Activated CD4-positive, alpha-beta memory T cell treated with anti-CD3 and anti-CD28 coated beads for 36 hours (primary cell): ENCODE measurements at places on chromosomes 6 and 20.

GRCh38 chr6:37027811-37028469 lies 22.5 kb downstream of the FGD2 start:
- no peak for DNase-seq

GRCh38 chr20:59143326-59143725 lies 20.3 kb upstream of the ZNF831 start:
- no peak for DNase-seq

DNA sequence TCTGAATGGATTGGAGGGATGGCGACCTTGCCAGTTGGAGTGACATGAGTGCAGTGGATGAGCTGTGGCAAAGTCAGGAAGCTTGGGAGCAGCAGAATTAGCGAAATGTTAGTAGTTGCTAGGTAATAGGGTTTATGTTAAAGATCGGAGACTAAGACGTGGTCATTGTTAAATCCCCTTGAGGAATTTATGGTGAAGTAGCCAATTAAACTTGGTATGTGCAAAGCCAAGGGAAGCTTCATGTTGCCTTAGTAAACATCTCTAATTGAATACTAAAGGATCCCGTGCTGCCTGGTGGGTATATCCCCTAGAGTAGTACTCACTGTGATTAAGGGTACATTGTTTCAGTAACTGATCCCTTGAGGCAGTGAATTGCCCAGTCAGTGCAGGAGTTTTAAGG lies 106.0 kb downstream of the PRIM2 start:
- no peak for DNase-seq

- peak; percentile 76 for DNase-seq
Measured at GRCh38 chr6:25007269-25007699, 71.5 kb upstream of the RIPOR2 start.
